SJCRH30 (cell line): ENCODE measurements at places on chromosomes 6 and 20. TPM values are rescaled to one million over a fixed set of nuclear protein-coding genes. Genes with fewer than 3 reads are reported as not detected.

The FAM210B gene
- total RNA-seq = 106 and 110 TPM in 2 replicates

The MAK gene
- total RNA-seq = 0.18 and 0.51 TPM in 2 replicates

The THEMIS gene
- total RNA-seq = 0.02 TPM in 1 of 2 replicates, not detected in the other

The TRIM10 gene
- total RNA-seq = not detected in 2 replicates

The LY6G6C gene
- not detected in 2 replicates for total RNA-seq

The SLPI gene
- total RNA-seq = not detected in 2 replicates

The RAB22A gene
- total RNA-seq = 23.5 and 25.4 TPM in 2 replicates

The SMOC2 gene
- not detected in 2 replicates for total RNA-seq

The TMEM74B gene
- total RNA-seq = not detected in 2 replicates

The VPS16 gene
- 12.3 and 16.3 TPM in 2 replicates for total RNA-seq

The GJA10 gene
- total RNA-seq = not detected in 2 replicates
